Kidney capillary endothelial cell (primary cell): ENCODE measurements at places on chromosomes 5 and 9.

DNA sequence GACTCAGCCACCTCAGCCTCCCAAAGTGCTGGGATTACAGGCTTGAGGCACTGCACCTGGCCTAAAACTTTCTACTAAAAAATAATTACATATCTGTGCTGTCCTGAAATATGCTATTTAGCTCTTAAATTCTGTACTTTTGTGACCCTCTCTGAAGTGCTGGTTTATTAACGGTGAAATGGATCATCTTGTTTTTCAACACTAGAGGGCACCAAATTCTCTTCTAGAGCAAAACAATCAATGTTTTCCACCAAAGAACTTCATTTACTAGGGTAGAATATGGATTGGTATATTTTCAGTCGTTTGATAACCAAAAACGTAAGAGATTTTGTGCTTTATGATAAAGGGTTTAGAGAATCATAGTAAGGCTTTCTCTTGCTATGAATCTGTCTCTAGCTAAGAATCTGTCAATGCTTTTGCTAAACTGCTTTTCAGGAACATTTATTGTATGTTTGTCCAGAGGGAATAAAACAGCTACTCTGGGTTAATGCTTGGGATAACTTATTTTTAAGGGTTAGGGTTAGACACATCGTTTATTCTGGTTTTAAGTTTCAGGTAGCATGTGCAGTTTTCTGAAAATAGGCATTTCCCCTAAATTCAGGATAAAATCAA lies 63.6 kb downstream of the RNF180 start:
- DNase-seq, result peak; percentile 50

GRCh38 chr5:9829621-9830020 lies 199.5 kb upstream of the TAS2R1 start:
- no peak for DNase-seq

DNA sequence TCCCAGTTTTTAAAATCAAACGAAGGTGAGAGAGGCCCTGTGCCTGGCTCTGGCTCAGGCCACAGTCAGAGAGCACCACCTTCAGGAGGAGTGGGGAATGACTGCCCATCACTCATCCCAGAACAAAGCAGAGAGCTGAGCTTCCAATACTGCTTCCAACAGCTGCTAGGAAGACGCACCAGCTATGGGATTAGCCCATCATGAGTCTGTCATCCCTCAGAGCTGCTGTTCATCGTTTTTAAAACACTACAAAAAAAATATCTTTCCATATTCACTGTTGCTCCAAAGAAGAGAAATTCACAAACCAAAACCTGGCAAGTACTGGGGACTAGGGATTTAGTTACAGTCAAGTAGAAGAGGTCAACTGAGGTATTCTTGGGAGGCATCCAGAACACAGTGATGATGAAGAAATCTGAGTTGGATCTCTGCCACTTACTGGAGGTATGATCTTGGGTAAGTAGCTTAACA lies 102.4 kb downstream of the CDK5RAP2 start:
- DNase-seq, result peak; percentile 42

GRCh38 chr9:86549920-86550319 lies 195.7 kb upstream of the TUT7 start:
- DNase-seq, result no peak

DNA sequence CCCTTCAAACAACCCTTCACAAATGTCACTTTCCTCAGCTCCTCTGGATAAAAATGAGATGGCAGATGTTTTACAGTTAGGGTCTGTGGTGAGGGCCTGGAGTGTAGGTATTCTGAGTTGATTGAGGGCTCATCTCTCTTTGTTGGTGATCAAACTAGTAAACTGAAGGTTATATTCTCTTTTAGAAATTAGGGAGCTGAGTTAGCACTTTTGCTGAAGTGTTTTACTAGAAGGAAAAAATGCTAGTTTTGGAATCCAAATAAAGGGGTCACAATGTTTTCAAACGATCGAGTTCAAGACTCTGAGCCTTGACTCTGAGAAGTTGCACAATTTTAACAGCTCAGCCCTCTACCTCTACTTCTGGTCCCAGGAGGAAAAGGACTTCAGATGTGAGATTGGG lies 23.4 kb downstream of the RHOBTB3 start:
- DNase-seq, result no peak

- DNase-seq, result no peak
Measured at GRCh38 chr9:134826336-134827285, 54.0 kb upstream of the FCN2 start.

GRCh38 chr5:131976414-131977211 lies 31.1 kb upstream of the MEIKIN start:
- no peak for DNase-seq

GRCh38 chr5:173056783-173057061 lies 570 bp downstream of the CREBRF start:
- DNase-seq, result no peak
